ENCODE measurements at places on chromosomes 12 and 14.

DNA sequence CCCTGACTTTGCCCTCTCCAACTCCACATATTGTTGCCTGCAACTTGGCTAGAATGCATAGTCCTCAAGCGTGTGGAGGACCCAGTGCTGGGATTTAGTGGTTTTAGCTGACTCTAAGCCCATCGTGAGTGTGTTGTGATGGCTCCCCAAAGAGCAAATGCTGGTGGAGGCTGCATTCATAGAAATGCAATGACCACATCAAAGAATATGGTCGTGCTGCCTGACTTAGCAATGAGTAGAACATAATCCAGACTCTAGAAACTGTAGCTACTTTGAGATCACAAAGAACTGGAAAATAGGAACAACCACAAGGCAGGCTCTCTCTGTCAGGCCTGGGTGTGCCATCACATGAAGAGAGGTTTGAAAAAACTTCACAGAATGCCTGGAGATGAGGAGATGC, 1.3 kb downstream of the DYRK4 start:
- no peak for DNase-seq

DNA sequence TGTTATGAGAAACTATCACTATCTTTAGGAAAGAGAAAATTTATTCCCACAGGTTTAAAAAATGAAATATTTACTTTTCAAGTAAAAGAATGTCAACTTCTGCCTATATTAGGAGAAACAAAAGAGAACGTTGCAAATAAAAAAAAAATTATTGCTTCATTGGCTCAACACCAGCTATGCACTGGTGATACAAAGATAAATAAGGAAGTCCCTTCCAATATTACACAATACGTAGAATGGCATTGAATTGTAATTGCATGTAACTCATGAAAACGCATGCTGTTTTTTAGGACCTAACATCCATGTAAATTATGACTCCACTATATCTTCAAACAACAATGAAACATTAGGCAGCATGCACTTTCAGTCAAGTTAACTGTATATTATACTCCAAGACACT, 56.4 kb upstream of the RERGL start:
- DNase-seq: no peak

DNA sequence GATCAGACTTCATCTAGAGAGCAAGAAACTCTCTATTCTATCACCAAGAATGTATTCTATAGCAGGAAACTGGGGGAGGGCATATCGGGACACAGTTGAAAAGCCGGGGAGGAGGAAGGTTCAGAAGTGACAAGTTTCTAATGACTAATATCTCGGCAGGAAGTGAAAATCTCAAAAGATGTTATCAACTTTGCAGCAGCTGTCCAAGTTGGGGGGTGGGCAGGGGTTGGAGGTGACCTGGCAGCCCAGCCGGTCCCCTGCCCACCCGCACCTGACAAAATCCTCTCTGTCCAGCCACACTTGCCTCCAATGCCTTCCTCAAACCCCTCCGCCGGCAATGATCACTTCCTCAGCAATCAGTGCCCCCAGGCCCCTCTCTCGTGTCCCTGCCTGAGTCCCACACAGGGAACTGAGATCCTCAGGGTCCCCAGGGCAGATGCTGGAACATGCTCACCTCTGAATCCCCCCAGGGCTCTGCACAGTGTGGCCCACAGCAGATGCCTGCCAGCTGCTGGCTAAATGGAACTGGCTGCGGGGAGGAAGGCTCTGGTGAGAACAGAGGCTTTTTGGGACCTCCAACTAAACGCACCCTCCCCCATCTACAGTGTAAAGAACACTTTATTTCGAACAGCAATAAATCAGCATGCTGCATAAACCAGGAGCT, 43.9 kb downstream of the CCDC88C start:
- no peak for DNase-seq

DNA sequence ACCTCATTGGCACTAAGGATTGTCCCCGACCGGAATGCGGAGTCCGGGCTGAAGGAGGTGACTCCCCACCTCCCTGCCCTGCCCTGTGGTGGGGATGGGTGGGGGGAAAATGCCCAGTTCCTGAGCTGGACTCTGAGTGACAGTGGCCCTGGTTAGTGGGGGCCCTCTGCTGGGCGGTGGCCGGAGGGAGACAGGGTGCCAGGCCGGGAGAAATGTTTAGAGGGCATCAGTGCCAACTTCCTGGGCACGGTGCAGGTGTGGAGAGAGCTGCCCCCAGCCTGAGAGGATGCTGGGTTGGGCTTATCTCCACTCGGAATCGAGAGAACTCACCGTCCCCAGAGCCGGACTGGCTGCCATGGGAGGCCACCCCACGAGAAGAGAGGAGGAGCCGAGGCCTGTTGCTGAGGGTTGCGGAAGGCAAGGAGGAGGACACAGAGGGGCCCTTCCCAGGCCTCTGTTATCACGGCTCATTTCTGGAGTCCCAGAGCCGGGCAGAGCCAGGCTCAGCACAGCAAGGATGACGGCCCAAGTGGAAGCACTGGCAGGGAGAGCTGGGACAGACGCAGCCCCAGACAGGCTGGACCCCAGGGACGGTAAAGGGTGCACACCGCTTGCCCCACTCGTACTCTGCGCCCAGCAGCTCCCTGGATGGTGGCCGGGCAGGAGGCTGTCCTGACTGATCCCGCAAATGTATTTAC, 156.7 kb downstream of the KIF26A start:
- no peak for DNase-seq

DNA sequence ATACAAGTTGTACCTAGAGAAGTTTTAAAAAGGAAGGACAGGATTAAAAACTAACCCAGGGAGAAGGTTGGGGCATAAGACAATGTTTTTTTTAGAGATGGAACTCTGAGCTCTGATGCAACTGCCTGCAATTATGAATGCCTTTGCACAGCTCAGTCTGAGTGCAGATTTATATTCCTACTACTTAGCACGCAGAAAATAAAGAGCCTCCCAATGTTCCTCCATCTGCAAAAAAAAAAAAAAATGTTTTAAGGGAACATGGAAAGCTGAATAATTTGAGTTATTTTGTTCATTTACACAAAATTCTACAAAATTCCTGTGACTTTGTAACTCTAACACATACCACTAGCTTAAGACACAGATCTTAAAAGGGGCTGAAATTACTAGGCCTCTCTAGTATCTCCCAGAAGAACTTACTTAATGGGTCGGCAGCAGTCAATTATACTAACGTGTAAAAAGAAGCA, 15.7 kb downstream of the CLIP1 start:
- DNase-seq: no peak

- no peak for DNase-seq
Observed at GRCh38 chr12:131942671-131943070, 7.1 kb upstream of the EP400 start.

DNA sequence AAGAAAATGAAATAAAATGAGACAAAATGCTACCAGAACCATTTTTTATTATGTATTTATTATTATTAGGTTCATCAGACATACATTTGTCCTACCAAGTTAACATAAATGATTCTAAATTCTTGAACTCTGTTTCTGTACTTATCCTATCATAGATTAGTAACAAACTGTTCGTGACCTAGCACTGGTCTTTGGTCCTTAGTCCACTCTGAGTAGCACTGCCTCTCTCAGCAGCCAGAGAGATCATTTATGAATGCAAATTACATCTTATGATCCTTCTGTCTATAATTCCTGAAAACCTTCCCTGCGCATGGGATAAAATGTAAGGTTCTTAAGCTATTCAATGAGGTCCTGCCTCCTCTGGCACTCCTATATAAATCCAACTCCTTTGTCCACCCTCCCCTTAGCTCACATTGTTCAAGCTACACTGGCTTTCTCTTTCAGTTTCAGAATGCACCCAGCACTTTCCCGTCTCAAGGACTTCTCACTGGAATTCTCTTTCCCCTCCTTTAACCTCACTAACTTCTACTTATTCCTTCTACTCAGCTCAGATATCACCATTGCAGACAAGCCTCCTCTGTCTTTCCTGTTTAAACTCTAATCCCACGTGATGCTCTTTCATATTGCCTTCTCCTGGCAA, 17.1 kb downstream of the PDZRN4 start:
- DNase-seq: no peak

DNA sequence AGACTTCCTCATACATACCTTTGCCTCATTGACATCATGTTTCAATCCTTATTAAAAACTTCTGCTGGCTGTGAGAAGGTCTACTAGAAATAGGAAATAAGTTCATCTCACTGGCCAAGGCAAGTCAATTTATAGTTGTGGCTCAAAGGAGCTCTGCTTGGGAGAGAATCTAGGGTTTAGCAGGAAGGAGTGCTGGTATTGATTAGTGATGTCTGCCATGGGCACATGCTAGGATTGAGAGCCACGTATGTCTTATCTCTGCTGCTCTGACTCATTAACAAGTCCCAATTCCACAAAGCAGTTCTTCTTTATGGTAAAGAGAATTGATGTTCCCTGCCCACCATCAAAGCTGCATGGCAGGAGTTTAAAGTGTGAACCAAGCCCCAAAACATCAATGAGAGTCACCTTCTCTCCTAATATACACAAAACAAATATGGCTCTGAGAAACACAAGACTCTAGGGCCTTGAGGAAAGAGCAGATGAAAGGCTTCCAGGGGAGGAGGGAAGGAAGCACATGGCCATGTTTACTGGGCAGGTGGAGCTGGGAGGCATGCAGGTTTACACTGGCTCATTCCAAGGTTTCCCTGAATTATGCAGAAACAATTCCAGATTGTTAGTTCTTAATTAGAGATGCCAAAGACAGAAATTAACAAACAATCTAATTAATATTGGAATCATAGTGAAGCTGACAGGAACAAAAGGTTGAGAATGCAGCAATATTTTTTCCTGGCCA, 931.9 kb upstream of the TMEM132C start:
- DNase-seq: no peak

- no peak for DNase-seq
Observed at GRCh38 chr12:78470354-78471195, 394.0 kb upstream of the SYT1 start.

GRCh38 chr12:125187148-125187745, 122.0 kb downstream of the AACS start:
- DNase-seq: no peak

- DNase-seq: no peak
Observed at GRCh38 chr14:101739446-101740141, 21.9 kb upstream of the PPP2R5C start.

- no peak for DNase-seq
Observed at GRCh38 chr12:52167526-52167925, 24.3 kb downstream of the KRT80 start.

DNA sequence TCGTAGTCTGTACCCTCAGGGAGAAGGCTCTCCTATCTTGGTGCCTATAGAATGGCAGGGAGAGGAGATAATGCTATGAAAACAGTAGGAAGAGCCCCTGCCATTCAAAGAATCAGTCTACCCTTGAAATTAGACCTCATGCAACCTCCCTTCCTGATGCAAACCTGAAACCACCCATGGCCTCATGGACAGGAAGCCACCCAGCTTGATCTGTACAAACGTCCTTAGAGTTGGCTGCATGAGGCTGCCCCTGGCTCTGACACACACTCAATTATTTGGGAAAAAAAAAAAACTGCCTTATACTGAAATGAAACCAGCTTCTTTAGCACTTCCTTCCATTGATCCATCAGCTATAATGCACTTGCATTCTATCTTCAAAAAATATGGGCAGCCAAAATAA, 116.6 kb upstream of the BCL2L14 start:
- DNase-seq: no peak

DNA sequence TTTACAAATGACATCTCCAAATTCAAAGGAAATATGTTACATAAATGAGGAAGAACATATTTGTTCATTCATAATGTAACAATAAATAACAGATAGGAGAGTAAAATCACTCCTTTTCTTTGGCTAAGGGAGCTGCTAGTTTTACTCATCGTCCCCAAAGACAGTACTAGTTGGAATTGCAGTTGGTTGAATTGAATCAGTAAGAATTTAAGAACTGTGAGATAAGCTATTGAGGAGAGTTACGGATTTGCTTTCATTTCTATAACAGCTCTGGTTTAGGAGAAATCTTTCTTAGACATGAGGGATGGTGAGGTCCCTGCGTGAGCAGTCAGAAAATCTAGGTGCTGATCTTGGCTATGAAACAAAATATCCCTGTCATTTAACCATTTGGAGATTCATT, 402.8 kb downstream of the AEBP2 start:
- DNase-seq: no peak

- no peak for DNase-seq
Observed at GRCh38 chr14:77059276-77059915, 30.9 kb upstream of the IRF2BPL start.

GRCh38 chr14:26525085-26525484, 72.7 kb downstream of the NOVA1 start:
- no peak for DNase-seq

GRCh38 chr14:87161502-87161901, 831.5 kb downstream of the GALC start:
- DNase-seq: no peak
